ENCODE measurements at places on chromosomes 4 and X.
A peak's percentile ranks its signal among the peaks of the same experiment; 100 is the strongest.

DNA sequence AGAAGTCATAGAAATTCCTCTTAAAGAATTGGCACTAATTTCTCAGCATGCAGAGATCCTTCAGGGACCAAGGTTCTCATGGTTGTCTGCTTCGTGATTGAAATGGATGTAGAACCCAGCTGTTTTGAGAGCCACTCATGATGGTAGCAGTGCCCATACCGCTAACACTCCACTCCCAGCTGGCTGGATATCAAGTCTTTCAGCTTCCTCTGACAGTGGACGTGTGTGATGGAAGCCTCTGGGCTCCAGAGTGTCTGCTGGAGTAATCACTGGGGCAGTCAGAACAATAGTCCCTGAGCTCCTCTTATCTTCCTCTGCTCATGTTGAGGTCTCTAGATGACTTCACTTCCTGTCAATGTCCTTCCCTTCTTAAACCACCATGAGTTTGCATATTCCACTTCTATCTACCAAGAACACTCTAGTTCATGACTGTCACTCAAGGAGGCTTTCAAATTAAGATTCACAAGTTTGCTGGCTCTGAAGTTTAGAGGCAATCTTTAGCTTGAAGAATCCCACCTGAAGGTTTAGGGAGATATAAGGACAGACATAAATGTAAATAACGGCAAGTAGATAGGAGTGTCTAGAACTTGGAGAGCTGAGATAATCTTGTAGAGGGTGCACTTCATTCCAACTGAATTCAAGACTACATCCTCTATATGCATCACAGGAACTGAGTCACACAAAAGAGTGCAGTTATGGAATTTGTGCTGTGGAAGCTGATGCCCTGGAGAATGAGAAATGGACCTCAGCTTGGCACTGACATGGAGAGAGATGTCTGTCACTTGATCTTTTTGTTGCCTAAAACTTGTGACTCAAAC lies 64.5 kb upstream of the WDR1 start:
- no peak for DNase-seq

GRCh38 chrX:151397741-151398070 lies 700 bp downstream of the VMA21 start:
- DNase-seq = no peak

DNA sequence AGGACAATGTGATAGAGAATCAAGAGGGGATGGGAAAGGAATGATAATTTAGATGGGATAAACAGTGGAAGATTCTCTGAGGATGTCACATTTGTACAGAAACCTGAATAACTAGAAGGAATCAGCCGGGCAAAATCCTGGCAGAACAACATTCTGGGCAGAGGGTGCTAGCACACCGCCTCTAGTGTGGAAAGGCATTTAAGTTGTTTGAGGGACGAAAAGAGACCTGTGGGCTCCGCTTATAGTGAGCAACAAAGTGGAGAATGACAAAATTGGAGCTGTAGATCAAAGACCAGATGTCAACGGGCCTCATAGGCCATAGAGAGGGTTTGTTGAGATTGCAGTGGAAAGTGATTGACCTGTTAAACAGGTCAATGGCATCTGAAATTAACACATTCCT lies 596.0 kb upstream of the SLIT2 start:
- no peak for DNase-seq

- DNase-seq = no peak
These were observed 61.8 kb downstream of the VMA21 start for GRCh38 chrX:151458824-151459223.

DNA sequence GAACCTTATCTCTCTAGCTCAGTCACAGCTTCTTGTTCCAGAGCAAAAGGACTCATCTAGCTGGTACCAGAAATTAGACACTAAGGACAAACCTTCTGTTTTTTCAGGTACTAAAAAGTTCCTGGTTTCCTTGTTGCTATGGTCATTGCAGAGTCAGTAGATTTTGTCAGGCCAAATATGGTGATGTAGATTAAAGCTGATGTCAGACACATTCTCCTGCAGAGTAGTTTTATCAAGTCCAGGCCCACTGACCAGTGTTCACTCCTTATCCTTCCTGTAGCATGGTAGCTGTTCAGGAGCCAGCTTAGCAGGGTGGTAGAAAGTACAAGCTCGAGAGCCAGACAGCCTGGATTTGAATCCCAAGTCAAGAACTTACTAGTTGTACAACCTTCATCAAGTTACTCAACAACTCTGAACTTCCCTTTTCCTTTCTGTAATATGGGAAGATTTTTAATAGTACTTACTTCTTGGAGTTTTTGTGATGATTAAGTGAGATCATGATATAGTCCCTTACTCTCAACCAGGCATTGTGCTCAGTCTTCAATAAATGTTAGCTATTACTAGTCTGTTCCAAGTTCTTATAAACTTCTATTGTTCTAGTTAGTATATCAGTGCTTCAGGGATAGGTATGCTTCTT lies 17.9 kb downstream of the OCRL start:
- no peak for DNase-seq

- no peak for DNase-seq
These were observed 17.9 kb downstream of the STK26 start for GRCh38 chrX:132041015-132041414.

GRCh38 chrX:861921-862320 lies 231.3 kb downstream of the SHOX start:
- no peak for DNase-seq

GRCh38 chrX:153491918-153492317 lies 2.9 kb upstream of the BGN start:
- no peak for DNase-seq

GRCh38 chr4:86089781-86090323 lies 270.0 kb downstream of the MAPK10 start:
- no peak for DNase-seq

- DNase-seq = no peak
These were observed 35.4 kb upstream of the CENPU start for GRCh38 chr4:184769141-184769765.

DNA sequence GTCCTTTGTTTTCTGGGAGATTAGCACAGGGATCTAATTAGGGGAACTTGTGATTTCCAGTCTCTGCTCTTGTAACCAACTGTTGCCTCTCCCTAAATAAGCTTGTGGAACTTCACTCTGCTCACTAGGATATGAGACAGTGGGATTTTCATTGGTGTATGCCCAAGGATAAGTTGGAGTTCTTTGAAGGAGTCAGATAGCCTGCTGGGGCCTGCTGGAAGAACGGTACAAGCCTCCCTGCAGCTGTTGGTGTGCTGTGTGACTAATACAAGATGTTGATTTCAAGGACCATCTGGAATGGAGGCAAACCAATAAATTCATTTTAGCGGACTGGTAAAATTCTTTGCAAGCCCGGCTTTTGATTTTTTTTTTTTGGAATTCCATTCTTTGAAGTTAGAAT lies 167.0 kb downstream of the AASDH start:
- no peak for DNase-seq

GRCh38 chr4:38115601-38116000 lies 155.4 kb downstream of the PTTG2 start:
- DNase-seq = no peak

- DNase-seq = no peak
These were observed 11.5 kb upstream of the RASSF6 start for GRCh38 chr4:73631565-73632226.

DNA sequence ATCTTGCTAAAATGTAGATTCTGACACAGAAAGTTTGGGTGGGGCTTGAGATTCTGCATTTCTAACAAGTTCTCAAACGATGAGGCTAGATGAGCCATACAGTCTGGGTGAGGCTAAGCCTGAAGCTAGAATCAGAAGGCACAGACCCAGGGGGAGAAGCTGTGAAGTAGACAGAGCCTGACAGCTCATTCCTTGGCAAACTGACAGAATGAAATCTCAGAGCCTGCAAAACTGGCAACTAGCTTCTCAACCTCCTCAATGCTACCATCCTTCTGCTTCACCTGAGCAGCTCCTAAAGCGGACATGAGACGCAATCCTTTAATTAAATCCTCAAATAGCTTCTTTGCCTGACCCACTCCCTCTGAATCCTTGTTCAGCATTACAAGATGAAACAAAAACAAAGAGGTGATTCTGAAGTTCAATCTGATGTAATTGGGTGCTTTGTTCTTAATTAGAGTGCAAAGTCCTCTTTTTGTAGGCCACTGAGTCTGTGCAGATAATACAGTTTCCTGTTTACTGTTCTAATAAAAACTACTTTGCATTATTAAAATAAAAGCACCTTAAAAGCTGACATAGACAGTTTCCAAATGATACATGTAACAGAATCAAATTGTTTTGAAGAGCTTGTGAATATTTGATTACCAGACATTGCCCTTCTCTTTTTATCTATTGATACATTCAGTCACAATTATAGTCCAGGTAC lies 71.0 kb upstream of the BMP2K start:
- no peak for DNase-seq

GRCh38 chr4:152462047-152462446 lies 73.8 kb downstream of the FBXW7 start:
- no peak for DNase-seq

DNA sequence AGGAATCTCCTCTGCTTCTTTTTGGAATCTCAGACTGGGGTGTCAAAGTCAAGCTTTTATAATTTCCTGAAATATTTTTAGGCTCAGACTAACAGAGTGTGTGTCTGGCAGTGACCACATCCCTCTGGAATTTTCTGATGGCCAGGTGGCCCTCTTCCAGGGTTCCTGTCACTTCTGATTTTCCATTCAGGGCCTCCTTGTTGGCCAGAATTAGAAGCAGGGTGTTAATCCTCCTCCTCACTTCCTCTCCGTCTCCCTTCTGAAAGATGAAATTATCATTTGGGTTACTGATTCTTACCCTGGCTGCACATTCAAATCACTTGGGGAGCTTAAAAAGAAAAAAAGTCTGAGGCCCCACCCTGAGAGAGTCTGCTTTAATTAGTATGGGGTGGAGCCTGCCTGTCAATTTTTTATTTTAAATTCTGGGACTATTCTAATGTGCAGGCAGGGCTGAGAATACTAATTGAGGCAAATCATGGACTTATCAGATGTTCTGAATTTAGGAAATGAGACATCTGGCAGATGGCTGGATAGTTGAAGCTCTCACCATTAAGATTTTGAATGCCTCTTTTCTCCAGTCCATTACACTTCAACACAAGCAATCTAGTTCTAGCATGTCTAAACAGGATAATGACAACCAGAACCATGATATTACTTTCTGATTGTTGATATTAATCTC lies 43.2 kb downstream of the HAND2 start:
- DNase-seq = no peak

DNA sequence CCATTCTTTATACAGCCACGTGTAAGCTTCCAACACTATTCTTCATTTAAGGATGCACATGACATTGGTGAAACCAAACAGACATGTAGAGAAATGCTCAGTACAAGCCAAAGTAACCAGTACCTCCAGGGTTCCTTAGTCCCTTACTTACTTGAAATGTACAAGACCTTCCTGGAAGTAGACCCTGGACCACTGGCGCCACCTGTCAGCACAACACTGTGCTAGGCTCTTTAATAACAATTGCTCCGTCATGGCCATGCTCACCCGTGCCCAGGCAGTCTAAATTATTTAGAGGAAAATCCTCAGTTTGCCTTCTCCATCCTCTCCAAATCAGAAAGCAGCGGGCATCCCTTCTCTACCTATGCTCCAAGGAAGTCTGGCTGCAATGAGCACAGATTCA lies 52.7 kb downstream of the ADGRA3 start:
- no peak for DNase-seq

- no peak for DNase-seq
These were observed 5.9 kb upstream of the GRPEL1 start for GRCh38 chr4:7073526-7074390.

DNA sequence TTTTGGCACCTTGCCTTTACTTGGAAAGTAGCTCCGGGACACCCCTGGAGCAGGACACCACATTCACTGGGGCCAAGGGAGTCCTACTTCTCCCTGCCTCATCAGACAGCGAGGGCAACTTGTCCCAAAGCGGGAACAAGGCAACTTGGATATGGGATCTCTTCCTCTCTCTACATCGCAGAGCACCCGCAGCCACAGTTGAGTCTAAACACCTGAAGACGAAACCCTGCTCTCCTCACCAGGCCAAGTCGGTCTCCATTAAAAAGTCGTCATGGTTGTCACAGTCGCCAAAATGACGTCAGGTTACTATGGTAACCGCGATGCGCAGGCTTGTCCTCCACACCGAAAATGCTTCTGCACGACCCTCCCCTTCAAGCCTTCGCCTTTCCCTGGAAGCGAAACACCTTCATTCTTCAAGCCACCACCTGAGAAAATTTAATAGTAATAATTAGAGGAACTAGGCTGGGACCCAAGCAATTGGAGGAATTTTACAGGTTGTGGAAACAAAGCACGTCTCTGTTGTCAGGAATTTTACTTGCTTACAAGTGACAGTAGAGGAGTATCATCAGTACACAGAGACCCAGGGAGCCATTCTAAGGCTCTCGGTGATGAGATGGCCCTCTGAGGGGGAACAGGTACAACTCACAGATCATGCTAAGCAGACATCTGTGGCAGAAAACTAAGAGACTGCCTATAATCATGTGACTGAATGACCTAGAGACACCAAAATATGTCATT lies 30.5 kb upstream of the TCEAL4 start:
- DNase-seq = peak; percentile 32

DNA sequence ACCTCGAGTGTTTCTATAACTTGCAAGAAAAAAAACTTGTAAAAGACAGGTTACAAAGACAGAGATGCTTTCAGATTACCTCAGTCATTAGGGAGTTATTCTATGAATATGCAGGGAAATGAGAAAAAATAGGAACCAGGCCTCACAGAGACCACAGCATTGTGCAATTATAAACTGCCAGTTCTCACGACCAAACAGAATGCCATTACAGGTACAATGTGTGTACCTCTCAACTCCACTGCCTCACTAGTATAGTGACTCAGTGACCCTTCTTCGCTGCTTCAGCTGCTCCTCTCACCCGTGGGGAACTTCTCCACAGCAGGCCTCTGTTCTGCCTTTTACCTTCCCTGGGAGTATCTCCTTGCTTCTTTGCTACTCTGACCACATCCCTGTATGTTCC lies 2.3 kb upstream of the HTATSF1 start:
- no peak for DNase-seq

- DNase-seq = no peak
These were observed 124.8 kb downstream of the LRBA start for GRCh38 chr4:150890246-150890645.

DNA sequence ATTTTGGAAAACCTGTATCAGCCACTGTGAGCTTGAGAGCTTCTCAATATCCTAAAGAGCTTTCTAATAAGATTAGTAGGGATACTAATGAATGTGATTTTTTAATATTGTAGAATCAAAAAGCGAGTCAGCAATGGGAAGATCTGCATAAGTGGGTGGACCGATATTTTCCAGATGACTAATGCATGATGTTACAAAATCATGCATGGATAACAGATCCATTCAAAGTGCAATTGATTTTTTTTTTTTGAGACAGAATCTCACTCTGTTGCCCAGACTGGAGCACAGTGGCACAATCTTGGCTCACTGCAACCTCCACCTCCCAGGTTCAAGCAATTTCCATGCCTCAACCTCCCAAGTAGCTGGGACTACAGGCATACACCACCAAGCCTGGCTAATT lies 7.3 kb upstream of the CLDN2 start:
- DNase-seq = no peak

DNA sequence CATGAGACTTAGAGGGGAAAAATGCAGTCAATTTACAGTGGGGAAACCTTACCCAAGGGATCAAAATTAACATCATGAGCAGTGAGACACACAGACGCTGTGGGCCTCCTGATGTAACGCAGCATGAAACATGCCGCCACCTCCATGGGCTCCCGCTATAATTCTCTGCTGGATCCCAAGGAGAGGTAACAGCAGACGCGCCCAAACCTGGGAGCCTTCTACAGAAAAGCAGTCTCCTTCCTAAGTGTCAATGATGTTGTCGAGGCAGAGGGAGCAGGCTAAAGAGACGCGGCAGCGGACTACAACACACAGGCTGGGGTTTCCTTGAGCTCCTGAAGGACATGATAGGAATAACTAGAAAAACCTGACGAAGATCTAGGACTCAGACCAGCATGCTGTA lies 142.3 kb downstream of the AFAP1 start:
- DNase-seq = no peak

GRCh38 chrX:125398959-125399440 lies 79.3 kb downstream of the TEX13C start:
- no peak for DNase-seq
